ENCODE measurements at places on chromosomes 5 and 9. TPM values are rescaled to one million over a fixed set of nuclear protein-coding genes. Genes with fewer than 3 reads are reported as not detected.

The KIF4B gene
- not detected for total RNA-seq

The CRAT gene
- 229 TPM for total RNA-seq

The PCDHB16 gene
- 0.71 TPM for total RNA-seq

DNA sequence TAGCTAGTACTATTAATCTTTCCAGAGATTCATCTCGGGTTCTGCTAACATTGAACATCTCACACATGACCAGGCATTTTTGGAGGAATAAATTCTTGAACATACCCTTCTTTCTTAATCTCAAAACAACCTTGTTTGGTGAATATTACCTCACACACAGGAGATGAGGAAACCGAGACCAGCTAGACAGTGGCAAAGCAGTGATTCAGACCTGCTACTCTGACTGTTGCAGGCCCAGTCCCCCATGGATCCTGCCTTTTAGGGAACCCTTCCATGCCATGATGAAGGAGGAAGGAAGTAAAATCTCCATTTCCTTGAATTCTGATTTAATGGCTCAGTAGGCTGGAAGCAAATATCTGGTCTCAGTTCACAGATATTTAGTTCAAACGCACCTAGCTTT, 2.6 kb downstream of the PCSK5 start:
- peaks cover 6% of the 10 kb centered on the region for H3K4me1 ChIP-seq
- H3K4me3 ChIP-seq, result peak overlapping the region; percentile 74
- no peak for DNase-seq
- H3K27ac ChIP-seq, result no peak overlapping the region

DNA sequence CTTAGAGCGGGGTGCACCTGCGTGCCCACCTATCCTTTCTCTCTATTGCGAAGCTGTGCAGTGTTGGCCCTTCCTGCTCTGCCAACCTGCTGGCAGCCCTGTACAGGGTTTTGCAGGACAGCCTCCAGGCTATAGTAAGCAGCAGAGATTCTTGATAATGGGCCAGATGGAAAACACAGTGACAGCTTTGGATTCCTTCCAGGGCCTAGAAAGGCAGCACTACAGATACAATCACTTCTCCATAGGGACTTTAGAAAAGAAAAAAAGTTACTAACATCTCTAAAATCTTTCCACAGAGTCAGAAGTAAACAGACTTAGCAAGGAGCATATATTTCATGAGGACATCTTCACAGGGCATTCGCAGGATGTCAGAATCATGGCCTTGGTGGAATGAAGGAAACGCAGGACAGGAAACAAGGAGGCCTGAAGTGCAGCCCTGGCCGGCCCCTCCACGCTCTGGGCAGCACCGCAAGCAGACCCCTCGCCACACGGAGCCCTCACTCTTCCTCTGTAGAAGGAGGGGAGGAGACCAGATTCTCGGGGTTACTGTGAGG, 172.1 kb upstream of the GAS1 start:
- H3K27me3 ChIP-seq, result no peaks in the 10 kb centered on the region
- H3K4me3 ChIP-seq, result no peak overlapping the region
- DNase-seq, result no peak
- H3K36me3 ChIP-seq, result no peaks in the 10 kb centered on the region
- H3K4me1 ChIP-seq, result peaks cover 32% of the 10 kb centered on the region

DNA sequence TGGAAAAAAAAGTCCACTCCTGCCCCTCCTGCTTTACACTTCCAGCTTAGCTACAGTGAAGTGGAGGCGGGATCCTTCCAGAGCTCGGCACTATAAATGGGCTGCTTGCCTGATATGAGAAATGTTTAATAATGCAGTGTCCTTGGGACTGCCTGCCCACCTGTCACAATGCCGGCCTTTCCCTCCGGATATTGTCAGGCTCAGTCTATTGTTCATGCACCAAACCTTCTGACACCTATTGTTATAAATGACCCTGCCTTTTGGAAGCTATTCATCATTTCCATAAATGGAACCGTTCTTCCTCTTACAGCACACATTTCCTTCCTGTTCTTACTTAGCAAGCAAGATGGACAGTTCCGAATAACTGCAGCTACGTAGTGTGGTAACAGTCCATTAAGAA, 146.3 kb downstream of the DMAC1 start:
- H3K4me1 ChIP-seq, result no peaks in the 10 kb centered on the region
- no peak for DNase-seq
- no peaks in the 10 kb centered on the region for H3K27me3 ChIP-seq

All from psoas muscle (tissue), 8 donors.